ENCODE measurements at places on chromosomes 6 and 20.

DNA sequence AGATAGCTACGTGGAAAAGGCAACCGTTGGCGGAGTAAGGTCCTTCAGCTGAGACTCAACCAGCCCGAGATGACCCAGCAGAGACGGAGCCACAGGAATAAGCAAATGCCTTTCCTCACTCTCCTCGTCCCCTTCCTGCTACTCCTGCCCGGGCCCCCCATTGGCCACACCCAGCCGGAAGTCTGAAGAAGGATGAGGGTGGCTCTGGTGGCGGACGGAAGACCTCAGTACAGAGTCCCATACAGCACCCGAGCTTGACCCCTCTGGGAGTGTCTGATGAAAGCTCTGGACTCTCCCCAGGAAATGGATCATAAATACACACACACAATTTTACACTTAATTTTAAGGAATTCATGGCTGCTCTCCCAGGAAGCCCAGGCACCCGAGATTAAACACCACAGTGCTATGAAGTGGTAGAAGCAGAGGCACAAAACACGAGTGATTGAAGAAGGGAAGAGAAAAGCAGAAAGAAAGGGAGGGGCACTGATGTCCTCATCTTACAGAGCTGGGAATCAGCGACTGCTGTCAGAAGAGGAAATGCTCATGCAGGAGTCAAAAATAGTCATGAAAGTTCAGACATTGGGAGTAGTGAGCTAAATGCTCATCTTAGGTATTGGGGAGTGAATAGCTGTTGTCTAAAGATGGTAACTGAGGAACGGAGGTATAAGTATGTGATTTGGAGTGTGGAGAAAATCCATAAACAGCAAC lies 125.6 kb downstream of the BANF2 start:
- DNase-seq = peak; percentile 62
- no peaks in the 10 kb centered on the region for H3K36me3 ChIP-seq
- no peaks in the 10 kb centered on the region for H3K27me3 ChIP-seq
- H3K4me3 ChIP-seq = no peak overlapping the region
- H3K27ac ChIP-seq = peak overlapping the region; percentile 32

GRCh38 chr6:5968817-5969734 lies 37.6 kb downstream of the NRN1 start:
- no peak overlapping the region for H3K4me3 ChIP-seq
- H3K27me3 ChIP-seq = peaks cover 3% of the 10 kb centered on the region
- DNase-seq = peak; percentile 71
- H3K36me3 ChIP-seq = no peaks in the 10 kb centered on the region
- no peak overlapping the region for H3K27ac ChIP-seq

DNA sequence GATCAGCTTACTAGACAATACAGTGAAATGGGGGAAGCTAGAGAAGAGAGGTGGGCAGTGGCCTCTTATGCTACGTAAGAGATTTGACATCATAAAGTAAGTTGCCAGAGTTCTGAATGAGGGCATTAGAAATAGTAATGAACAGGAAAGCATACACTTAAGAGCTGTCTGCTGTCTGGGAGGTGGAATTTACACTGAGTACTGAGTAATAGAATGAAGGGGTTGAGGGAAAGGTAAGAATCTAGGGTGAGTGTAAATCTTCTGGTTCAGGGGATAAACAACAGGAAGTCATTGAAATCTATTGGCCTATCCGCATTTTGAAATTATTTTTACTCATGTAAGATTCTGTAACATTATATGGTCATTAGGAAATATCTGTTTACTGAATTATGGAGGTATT lies 35.8 kb downstream of the HLA-DMB start:
- H3K36me3 ChIP-seq = no peaks in the 10 kb centered on the region
- H3K4me3 ChIP-seq = no peak overlapping the region
- no peak overlapping the region for H3K27ac ChIP-seq

- H3K36me3 ChIP-seq = no peaks in the 10 kb centered on the region
- H3K27ac ChIP-seq = no peak overlapping the region
- no peak overlapping the region for H3K4me3 ChIP-seq
- H3K4me1 ChIP-seq = no peaks in the 10 kb centered on the region
Observed at GRCh38 chr6:129263176-129263575, 380.2 kb downstream of the LAMA2 start.

GRCh38 chr6:124943658-124944057 lies 18.6 kb upstream of the RNF217 start:
- no peak overlapping the region for H3K27ac ChIP-seq
- no peak for DNase-seq
- H3K4me1 ChIP-seq = peaks cover 6% of the 10 kb centered on the region
- H3K27me3 ChIP-seq = no peaks in the 10 kb centered on the region
- no peaks in the 10 kb centered on the region for H3K36me3 ChIP-seq

DNA sequence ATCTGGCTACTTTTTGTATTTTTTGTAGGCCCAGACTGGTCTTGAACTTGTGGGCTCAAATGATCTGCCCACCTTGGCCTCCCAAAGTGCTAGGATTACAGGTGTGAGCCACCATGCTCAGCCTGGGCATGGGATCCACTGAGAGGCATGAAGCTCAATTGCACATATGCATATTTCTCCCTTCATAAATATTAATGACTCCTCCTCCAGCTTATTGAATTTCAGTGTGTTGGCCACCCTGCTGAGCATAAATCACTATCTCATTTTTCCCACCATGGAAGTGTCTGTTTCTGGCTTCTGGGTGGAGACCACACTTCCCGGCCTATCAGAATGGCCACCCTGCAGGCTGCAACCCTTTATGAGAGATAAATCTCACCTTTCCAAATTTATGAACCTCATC lies 53.6 kb upstream of the KIF16B start:
- no peaks in the 10 kb centered on the region for H3K27me3 ChIP-seq
- no peaks in the 10 kb centered on the region for H3K4me1 ChIP-seq
- H3K27ac ChIP-seq = no peak overlapping the region

GRCh38 chr20:51327251-51327841 lies 215.2 kb downstream of the NFATC2 start:
- H3K36me3 ChIP-seq = no peaks in the 10 kb centered on the region
- no peaks in the 10 kb centered on the region for H3K4me1 ChIP-seq
- no peak overlapping the region for H3K4me3 ChIP-seq
- no peak overlapping the region for H3K27ac ChIP-seq

GRCh38 chr20:20611167-20611566 lies 101.3 kb downstream of the RALGAPA2 start:
- H3K36me3 ChIP-seq = peaks cover 8% of the 10 kb centered on the region
- H3K27me3 ChIP-seq = no peaks in the 10 kb centered on the region
- no peak overlapping the region for H3K27ac ChIP-seq
- no peaks in the 10 kb centered on the region for H3K4me1 ChIP-seq
- H3K4me3 ChIP-seq = no peak overlapping the region

DNA sequence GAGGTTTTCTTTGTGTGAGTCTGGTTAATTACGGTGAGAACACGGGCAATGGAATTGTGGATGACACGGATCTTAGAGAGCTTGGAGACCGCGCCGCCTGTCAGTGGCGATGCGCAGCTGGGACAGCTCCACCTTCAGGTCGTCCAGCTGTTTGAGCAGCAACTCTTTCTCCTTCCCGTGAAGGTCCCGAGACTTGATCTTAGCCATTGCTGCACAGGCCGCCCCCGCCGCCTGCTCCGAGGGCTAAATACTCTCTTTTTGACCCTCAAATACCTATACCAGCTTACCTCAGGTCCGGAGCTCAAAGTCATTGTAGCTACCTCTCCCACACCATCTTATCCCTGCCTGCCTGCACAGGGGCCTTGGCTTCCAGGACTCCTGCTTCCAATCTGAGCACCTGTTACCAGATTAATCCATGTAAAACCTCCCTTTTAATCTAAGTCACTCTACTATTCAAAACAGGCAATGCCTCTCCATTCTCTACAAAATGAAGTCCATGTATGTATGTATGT lies 100.2 kb downstream of the PREP start:
- no peaks in the 10 kb centered on the region for H3K36me3 ChIP-seq
- H3K4me1 ChIP-seq = no peaks in the 10 kb centered on the region
- H3K27me3 ChIP-seq = no peaks in the 10 kb centered on the region
- H3K27ac ChIP-seq = no peak overlapping the region
- H3K4me3 ChIP-seq = no peak overlapping the region
- DNase-seq = no peak

GRCh38 chr6:20034408-20034769 lies 177.9 kb downstream of the MBOAT1 start:
- H3K27ac ChIP-seq = no peak overlapping the region
- peaks cover 6% of the 10 kb centered on the region for H3K27me3 ChIP-seq
- H3K4me1 ChIP-seq = no peaks in the 10 kb centered on the region
- DNase-seq = no peak

- H3K27me3 ChIP-seq = no peaks in the 10 kb centered on the region
- no peak overlapping the region for H3K4me3 ChIP-seq
- no peaks in the 10 kb centered on the region for H3K4me1 ChIP-seq
Observed at GRCh38 chr6:16306334-16306733, 67.9 kb downstream of the GMPR start.

- H3K27me3 ChIP-seq = no peaks in the 10 kb centered on the region
- DNase-seq = no peak
- no peak overlapping the region for H3K4me3 ChIP-seq
- H3K4me1 ChIP-seq = peaks cover 4% of the 10 kb centered on the region
Observed at GRCh38 chr20:478949-479429, 16.7 kb upstream of the TBC1D20 start.

All from adrenal gland (tissue), 19 donors.